NB4 (cell line): ENCODE measurements at places on chromosomes 5 and 9.

DNA sequence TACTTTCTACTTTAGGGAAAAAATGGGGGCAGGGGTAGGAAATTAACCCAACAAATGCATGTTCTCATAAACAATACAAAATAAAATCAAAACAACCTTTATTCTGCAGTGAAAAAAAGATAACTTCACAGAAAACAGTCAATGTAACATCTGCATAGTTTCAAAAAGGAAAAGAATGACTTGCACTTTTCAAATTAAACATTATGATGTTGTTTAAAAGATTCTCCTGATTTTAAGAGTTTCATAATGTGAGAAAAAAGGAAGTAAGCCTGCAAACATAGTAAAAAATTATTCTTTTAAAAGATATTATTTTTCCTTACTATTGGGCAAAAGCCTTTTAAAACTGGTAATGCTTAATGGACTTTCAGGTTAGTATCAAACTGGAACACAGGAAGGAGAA is 7.6 kb downstream of the C9orf72 start:
- no peak for DNase-seq

GRCh38 chr9:34085581-34086500 is 37.2 kb upstream of the UBAP2 start:
- no peak for DNase-seq

DNA sequence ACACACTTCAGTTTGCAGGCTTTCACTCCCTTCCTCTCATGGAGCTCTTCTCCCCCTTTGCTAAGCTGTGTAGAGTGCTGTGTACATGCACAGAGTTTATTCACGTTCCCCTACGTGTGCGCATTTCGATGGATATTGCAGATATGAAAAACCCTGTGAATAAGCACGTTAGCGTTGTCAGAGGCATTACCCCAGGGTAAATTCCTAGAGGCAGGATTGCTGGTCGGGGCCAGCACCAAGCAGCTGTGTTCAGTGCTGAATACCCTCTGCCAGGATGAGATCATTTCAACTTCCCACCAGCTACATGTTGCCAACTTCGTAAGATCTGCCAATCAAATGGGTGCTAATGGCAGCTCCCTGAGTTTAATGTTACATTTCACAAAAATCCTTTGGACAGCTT is 172.3 kb upstream of the PPP1R26 start:
- no peak for DNase-seq

GRCh38 chr5:29993286-29993685 is 1200.2 kb upstream of the CDH6 start:
- no peak for DNase-seq

GRCh38 chr5:73274121-73274520 is 101.1 kb downstream of the TMEM174 start:
- no peak for DNase-seq

GRCh38 chr5:170092455-170093101 is 13.1 kb upstream of the FOXI1 start:
- DNase-seq: no peak

DNA sequence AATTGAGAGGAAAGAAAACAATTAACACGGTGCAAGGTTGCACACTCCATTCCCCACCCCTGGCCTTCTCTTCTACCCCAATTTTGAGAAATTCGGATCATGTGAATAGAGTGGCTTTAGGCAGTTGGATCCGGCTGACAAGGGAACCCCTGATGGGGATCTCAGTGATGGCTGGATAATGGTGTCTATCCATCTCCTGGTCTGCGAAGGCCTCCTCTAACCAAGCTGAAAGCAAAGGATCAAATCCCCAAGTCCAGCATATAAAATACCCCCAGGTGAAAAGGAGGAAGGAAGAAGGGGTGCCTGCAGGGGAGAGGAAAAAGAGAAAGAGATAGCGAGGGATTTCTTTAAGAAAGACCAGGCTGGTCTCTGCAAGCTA is 16.0 kb downstream of the NR2F1 start:
- no peak for DNase-seq

- peak; percentile 68 for DNase-seq
Measured at GRCh38 chr5:146048994-146049703, 56.2 kb downstream of the PLAC8L1 start.

- DNase-seq: no peak
Measured at GRCh38 chr5:53369681-53370080, 110.7 kb upstream of the FST start.

GRCh38 chr9:2120926-2121689 is 106.0 kb downstream of the SMARCA2 start:
- DNase-seq: no peak

- peak; percentile 47 for DNase-seq
Measured at GRCh38 chr5:33423018-33423630, 17.6 kb upstream of the TARS1 start.

DNA sequence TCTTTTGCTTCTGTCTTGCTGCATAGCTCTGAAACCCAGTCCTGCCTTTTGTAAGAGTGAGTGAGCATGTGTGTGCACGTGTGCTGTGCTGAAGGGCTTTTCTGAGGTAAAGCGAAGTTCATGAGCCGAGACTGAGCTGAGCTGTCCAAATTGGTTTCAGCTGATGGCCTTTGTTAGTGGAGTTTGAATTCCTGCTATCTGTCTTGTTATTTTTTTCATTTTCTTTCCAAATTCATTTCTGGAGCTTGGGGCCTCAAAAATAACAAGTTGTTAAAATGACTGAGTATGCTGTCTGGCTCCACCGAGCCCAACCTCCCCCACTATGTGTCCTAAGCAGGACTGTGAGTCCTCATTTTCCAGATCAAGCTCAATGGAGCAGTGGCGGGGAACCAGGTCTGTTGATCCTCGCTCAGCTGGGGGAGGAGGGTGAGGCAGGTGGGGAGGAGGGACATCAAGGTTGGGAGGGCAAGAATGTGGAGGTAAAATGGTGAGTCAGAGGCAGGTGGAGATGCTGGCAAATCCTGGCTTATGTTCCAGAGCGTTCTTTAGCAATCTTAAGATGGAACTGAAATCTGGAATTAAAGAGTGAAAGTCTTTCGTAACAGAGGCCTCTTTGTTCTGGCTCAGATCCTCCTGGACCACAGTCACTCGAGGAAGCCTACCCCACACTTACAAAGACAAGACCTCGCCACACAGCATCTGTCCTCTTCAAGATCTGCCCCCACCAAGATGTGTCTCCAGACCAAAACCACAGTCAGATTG is 63.9 kb downstream of the SREK1 start:
- DNase-seq: no peak

GRCh38 chr9:120983259-120983837 is 56.8 kb upstream of the TRAF1 start:
- DNase-seq: no peak

- DNase-seq: no peak
Measured at GRCh38 chr5:119949426-119949999, 320.2 kb downstream of the FAM170A start.

- DNase-seq: no peak
Measured at GRCh38 chr5:170479484-170479883, 24.3 kb upstream of the KCNIP1 start.

DNA sequence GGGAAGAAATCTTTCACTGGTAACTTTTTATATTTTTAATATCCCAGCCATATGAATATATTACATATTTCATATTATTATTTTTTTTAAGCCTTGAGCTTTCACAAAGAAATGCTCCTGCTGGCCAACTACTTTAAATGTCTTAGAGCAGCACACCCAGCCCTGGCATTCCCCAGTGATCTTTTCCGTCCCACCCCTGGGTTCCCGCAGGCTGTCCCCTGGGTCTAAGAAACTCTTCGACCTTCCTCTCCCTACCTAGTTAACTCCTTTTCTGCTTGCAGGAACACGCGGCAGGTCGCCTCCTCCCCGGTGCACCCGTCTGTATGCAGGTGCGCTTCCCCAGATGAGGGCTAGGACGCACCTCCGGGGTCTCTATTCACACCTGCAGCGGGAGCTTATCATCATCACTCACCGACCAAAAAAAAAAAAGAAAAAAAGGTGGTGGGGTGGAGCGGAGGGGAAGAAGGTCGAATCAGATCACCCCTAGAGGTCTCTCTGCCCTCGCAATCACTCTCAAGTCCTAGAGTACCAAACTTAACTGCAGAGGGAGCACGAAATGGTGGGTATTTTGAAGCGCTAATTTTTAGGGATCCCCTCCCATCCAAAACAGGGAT is 696 bp downstream of the ZFP62 start:
- DNase-seq: peak; percentile 75

DNA sequence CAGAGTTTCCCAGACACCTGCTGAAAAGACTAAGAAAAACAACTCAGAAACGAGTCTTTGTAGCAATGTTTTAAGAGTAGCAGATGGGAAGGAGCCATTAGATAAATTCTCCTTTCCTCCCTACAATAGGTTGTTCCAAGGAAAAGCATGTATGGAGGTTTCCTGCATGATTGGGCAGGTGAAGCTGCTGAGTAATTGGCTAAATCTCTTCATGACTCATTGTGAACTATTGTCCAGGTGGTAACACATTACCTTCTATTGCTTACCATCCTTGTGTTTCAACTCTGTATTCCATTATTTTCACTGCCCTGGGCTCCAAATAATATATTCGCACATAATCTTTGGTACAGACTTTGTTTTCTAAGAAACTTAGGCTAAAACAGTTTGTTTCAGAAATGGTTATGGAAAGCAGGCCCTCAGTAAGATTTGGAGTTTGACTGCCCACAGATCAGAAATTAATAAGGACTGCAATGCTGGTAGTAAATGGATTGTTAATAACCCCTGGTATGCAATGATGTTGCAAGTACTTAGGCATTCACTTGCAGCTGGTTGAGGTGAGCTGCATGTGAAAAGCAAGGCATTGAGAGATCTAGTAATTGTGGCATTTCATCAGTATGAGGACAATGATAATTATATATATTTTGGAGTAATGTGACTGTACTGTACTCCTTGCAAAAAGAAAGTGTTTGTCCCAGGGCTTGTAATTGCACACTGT is 281.4 kb upstream of the VLDLR start:
- no peak for DNase-seq

GRCh38 chr9:134943836-134944235 is 26.1 kb upstream of the FCN1 start:
- DNase-seq: no peak

DNA sequence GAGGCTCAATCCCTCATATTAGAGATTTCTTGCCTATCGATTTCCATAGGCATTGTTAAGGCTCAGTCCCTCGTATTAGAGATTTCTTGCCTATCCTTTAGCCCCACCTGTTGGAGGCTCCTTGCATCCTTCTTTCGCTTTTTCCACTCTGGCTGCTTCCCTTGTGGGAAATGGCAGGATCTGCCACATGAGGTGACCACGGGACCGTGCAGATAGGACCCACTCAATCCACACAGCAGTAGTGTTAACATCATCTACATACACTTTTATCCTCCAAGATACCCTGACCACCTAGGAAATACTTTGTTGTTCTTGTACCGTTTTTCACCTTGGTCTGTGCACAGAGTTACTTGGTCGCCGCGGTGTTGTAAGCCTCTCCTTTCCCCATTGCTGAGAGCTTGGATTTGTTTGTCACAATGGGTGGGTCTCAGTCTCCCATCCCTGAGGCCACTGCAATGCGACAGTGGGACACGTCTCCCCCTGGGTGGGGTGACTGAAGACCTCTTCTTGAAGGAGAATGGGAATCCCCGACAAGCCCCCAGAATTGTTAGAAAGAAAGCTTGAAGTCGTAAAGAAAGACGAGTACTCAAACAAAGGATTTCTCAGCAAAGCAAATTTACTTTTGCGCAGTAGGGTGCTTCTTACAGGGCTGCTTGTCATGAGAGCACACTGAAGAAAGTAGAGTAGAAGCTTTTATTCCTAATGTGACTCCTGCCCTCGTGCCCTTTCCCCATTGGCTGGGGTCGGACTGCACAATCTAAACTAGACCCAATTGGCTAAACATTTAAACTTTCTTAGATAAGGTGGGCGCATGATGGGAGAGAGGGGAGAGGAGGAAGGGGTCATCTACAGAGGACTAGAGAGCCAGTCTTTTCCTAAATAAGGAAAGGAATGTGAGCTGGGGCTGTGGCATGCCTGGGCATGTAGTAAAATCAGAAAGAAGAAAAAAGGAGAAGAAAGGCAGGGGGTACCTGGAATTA is 19.8 kb downstream of the IFT74 start:
- DNase-seq: peak; percentile 73

DNA sequence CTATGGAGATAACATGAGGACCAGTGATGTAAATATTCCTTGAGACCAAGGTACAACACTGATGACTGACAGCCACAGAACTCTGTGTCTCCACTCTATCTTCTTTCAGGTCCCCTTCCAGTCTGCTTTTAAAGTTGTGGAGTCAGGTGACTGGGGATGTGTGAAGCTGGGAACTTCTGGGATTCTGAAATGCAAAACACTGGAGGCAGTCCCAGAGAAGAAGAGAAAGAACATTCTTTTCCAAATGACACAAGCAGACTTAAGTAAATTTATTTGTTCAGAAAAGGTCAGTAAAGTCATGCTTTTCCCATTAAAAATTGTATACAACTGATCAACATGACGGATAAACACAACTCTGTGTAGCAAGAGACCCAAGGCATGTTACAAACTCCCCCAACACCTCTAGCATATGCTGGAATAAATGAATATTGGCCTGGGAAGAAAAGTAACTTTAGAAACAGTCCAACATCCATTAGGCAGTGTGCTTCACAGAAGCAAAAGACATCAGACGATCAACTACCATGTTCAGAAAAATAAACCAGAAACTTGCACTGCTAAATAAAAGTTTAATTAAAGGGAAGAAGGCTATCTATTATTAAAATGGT is 92.4 kb upstream of the IFNK start:
- DNase-seq: no peak

- peak; percentile 99 for DNase-seq
Measured at GRCh38 chr9:749716-750115, 91.8 kb upstream of the DMRT1 start.

- no peak for DNase-seq
Measured at GRCh38 chr5:151925340-151925739, 689 bp upstream of the GLRA1 start.

GRCh38 chr5:91777671-91778070 is 394.6 kb upstream of the ARRDC3 start:
- no peak for DNase-seq

- no peak for DNase-seq
Measured at GRCh38 chr5:108953940-108954339, 206.2 kb downstream of the FER start.
